ENCODE measurements at places on chromosomes 4 and X.

- DNase-seq, result no peak
Observed at GRCh38 chrX:69033936-69034335, 131.3 kb downstream of the PJA1 start.

DNA sequence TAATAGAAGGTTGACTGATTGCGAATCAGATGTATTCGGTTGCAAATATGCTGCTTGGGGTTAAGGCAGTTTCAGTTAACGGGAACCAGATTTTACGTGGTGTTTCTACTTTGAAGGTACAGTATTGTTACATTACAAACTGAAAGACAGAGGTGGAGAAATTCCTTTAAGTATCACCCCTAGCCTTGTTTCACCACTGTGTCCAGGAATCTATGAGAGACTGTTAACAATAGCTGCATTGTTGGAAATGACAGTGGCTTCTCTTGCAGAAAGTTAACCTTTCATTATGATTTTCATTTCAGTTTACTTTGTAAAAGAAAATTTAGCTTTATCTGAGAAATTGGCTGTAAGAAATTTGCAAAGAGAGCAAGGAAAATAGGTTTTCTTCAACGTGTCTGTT, 2.6 kb downstream of the CDKL5 start:
- DNase-seq, result no peak

DNA sequence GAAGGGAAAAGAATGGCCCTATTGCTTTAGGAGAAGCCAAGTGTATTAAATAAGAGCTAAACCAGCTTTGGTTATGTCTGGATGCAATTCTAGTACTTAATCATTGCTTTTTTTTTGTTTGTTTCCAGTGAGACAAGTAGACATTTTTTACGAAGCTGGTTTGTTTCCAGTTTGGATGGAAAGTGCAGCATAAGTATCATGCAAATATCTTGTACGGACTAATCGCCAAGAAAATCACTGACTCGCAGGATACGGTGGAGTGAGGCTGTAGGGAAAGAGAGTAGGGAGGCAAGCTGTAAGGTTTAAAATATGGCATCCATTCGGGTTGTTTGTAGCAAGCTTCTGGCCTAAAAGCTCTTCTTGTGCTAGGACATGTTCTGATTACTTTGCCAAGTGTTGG, 64.8 kb downstream of the HPGD start:
- no peak for DNase-seq

- no peak for DNase-seq
Observed at GRCh38 chr4:1766106-1767060, 26.7 kb upstream of the FGFR3 start.

DNA sequence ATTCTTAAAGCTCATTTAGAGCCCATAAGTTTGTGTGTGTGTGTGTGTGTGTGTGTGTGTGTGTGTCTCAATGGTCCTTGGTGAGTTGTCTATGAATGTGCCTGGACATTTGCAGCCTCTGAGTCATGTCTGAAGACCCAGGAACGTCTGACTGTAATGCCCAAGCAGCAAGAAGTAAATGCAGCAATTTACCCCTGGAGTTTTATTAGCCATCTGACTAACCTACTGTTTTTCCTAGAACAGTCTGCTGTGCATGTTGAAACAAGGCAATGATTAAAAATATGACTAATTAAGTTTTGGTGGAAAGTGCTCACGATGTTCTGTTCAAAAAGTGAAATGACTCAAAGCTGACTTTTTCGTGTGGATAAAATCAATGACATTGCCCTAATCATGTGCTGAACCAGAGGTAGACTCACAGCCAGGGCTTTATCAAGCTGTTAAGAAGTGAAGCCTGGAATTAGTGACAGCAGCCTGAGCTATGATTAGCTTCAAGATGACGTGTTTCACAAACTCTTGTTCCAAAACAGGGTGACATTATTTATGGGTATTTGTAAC, 201.6 kb downstream of the CPE start:
- DNase-seq, result no peak

Data from activated T-cell treated with anti-CD3 and anti-CD28 coated beads for 48 hours (primary cell).